T-helper 17 cell (primary cell): ENCODE measurements at places on chromosomes 2 and 18.

- no peak for DNase-seq
Observed at GRCh38 chr18:4781873-4782272, 326.8 kb upstream of the DLGAP1 start.

DNA sequence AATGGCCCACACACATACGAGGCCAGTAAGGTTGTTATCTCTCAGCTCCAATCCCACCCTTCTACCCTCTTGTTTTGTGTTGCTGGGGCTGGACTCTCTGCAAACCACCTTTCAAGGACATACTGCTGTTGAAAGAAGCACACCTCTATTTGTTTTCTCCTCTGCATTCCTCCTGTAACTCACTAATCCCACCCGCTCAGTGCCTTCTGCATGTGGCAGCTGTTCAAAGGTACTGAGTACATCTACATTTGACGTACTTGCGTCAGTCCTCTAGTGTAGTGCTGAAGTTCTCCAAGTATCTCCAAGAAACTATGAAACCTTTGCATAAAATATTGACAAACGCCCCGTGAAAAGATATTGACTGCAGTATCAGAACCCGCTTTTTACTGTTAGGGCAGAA lies 310.6 kb downstream of the AFF3 start:
- no peak for DNase-seq

DNA sequence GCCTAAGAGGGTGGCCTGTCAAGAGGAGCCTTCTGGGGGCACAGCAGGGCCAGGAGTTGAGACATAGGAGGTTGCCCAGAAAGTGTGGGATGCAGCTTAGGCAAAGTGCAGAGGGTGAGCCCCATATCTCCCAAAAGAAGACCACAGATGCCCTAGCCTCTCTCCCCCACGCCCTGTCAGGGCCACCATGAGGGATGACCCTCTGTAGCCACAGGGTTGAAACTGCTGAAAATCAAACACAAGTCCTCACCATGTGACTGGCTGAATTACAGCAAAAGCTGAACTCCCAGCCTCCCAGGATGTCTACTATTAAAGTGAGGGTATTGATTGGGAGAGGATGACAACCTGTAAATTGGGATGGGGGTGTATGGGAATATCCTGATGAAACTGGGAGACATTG lies 37.4 kb upstream of the ARHGEF4 start:
- no peak for DNase-seq

- no peak for DNase-seq
Observed at GRCh38 chr2:120490091-120490798, 144.3 kb downstream of the INHBB start.

DNA sequence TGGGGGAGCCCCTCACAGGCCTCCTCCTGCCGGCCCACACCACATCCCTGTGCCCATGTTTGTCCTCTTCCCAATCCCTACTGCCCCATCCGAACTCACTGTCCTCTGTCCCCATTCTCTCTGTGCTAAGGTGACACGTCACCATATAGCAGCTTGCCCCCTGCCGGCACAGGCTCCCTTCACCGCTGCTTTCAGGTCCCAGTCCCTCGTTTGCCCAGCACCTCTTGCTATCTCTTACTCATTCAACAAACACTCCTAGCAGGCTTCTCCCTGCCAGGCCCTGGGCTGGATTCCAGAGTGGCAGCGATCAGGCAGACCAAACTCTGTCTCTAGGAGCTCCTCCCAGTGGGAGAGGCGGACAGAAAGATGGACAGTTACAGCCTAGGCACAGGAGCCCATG lies 74.3 kb downstream of the TFCP2L1 start:
- no peak for DNase-seq

DNA sequence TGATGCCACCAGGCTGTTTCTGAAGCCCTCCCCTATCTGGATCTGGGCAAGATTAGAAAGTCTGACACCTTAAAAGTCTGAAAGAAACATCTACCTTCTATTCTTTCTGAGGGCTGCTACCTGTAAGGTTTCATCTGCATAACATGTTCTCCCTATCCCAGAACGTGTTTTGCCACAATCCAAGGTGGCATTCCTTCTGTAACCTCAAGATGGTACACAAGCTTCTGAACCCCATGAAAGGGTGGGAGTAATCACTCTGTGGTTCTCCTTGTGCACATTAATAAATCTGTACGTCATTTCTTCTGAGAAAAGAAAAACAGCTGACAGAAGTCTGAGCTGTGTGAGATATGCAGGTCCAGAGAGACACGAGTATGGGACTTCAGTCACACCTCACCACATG lies 41.8 kb upstream of the MSH6 start:
- DNase-seq, result no peak

- DNase-seq, result no peak
Observed at GRCh38 chr18:67232991-67233390, 283.5 kb downstream of the DSEL start.
